ENCODE measurements at places on chromosomes 2 and 18.

DNA sequence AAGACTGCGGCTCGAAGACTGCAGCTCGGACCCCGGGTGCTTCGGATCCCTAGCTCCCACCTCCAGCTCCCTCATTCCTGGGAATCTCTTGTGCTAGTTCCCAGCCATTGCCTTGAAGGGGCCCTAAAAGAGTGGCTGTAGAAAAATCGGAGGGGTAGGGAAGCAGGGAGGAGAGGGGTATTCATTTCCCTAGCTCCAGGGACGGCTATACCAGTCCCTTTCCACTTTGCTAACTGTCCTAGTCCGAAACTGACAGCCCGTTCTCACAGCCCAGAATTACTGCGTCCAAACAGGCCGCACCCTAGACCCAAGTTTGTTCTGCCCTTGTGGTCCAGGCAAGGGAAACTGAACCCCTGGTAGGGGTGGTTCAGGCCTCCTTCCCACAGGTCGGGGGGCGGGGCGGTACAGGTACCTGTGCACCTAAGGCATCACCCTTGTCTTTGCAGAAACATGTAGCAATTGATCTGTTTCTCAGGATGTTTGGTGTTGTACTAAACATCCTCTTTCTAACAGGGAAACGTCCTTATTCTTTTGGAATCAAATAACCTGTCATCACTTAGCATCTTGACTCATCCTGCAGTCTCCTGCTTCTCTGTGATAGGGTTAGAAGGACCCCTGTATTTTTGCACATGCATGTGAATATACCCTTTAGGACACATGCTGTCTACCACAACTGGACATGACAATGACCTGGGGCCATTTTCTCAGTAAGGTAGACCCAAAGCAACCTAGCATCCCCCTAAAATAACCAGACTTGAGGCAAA, 4.0 kb downstream of the EMX1 start:
- DNase-seq, result no peak

- no peak for DNase-seq
Measured at GRCh38 chr18:24078391-24078790, 60.5 kb upstream of the CABYR start.

DNA sequence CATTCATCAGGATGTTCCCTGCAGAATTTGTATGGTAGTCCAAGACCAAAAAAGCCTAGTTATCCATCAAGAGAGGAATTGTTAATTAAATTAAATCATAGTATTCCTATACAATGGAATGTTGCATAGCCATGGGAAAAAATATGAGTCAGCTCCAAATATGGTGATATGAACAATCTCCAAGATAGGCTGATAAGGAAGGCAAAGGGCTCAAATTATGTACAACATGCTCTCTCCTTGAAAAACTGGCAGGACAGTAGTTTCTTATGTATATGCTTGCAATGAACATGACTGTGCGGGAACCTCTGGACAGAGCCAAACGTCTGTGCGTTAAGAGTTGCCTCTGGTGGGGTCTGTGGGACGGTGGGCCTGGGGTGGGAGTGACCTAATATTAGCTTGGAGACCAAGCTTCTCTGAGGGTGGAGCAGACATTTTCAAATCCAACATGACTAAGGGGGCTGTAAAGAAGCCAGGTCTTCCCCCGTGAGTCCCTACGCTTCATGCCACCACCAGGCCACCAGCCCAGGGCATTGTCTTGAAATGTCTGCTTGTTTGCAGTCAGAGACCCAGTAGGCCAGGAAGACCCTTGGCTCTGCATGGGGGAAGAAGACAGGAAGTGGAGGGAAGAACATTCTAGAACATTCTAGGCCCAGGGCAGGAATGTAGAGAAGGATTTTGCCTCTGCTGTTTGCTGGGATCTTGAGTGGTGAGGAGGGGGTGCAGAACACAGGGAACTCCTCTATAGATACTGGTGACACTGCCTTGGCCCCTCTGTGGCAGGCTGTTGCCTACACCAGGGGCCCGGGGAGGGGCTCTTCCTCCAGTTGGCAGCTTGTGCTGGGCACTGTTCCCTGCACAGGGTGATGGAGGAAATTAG, 244.0 kb upstream of the HS6ST1 start:
- DNase-seq, result no peak

- DNase-seq, result no peak
Measured at GRCh38 chr18:23198217-23198845, 63.0 kb downstream of the CABLES1 start.

DNA sequence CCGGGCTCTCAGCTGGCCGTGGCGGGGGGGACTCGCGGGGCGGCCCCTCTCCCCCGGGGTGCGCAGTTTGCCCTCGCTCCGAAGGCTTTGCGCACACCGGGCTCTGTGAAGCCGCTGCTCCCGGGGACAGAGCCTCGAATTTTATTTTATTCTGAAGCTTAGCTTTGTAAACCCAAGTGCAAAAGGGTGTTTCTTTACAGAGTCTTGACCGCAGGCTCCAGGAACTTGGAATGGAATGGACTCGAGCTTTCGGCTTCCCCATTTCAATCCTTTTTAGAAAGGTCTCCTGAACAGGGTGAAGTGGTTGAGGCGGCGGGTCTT, 2.0 kb downstream of the GALR1 start:
- DNase-seq, result no peak

DNA sequence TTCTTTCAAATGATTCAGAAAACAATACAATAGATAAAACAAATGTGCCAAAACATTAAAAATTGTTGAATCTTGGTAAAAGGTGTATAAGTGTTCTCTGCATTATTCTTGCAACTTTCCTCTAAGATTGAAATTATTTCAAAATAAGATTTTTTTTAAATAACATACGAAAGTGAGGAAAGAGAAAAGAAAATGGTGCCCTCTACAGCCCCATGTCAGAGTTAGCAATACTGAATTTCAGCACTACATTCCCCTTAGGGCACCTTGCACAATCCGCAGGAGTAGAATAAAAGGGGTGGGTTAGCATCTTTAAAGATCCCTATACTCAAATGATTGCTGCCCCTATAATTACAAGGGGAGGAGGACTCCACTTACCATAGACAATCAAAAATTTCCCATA, 433.7 kb downstream of the BCL11A start:
- DNase-seq, result no peak

- DNase-seq, result no peak
Measured at GRCh38 chr2:128568106-128568505, 249.4 kb upstream of the HS6ST1 start.

GRCh38 chr2:167190053-167190452, 301.8 kb downstream of the XIRP2 start:
- peak; percentile 87 for DNase-seq

GRCh38 chr2:203891474-203891873, 23.9 kb downstream of the CTLA4 start:
- no peak for DNase-seq

- DNase-seq, result no peak
Measured at GRCh38 chr2:181546086-181546485, 88.9 kb downstream of the ITGA4 start.

- no peak for DNase-seq
Measured at GRCh38 chr18:24930971-24931370, 421.0 kb downstream of the ZNF521 start.

DNA sequence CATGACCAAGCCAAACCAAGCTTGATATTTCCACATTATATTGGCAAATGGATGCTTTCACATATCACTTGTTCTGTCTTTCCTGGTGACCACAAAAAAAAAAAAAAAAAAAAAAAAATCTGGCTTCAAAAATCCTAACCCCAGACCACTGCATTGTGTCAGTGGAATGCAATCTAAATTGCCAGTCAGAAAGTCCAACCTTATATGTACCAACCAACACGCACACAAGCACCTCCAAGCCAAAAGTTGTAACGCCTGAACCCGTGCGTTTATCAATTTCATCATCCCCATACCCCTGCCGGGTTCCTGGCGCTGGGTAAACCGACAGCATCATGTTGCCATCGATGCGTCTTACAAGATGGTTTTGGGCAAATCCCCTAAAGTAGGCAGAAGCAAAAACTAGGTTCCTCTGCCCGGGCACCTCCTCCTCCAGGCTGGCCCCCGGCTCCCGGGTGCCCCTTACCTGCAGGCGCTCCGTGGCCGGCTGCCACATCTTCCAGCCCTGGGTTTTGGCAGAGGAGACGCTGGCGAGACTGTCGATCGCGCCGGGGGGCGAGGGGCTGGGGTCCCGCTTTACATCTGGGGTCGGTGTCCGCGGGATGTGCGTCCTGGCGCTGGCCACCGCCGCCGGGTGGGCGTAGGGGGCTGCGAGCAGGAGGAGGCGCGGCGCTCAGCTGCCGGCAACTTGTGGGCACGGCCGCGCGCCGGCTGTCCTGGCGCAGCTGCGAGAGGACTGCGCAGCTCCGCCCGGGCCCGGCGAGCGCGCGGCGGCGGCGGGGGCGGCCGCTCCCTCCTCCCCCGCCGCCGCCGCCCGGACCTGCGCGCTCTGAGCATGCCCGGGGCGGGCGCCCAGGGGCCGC, at the start of gene PID1:
Gene PID1, minus strand, starts transcription at position 737 of the 860 bp plus-strand sequence. Its CDS starts 244 bp downstream, at position 493.
- peak; percentile 14 for DNase-seq

Data from fibroblast of the conjunctiva (primary cell).